CD4-positive, alpha-beta T cell (primary cell): ENCODE measurements at places on chromosomes 2 and 18. TPM values are rescaled to one million over a fixed set of nuclear protein-coding genes. Genes with fewer than 3 reads are reported as not detected.

The DES gene
- not detected for total RNA-seq

The RAB27B gene
- total RNA-seq: 2.5 TPM

The CDK15 gene
- total RNA-seq: not detected

The DNAJC5G gene
- total RNA-seq: not detected

The ZBTB7C gene
- total RNA-seq: not detected

The FHOD3 gene
- not detected for total RNA-seq

The IL1RN gene
- total RNA-seq: 0.31 TPM

The KATNAL2 gene
- total RNA-seq: 1.5 TPM

The DGUOK gene
- total RNA-seq: 32.0 TPM

The KIF1A gene
- not detected for total RNA-seq

The C1GALT1C1L gene
- total RNA-seq: not detected

The ANKRD62 gene
- total RNA-seq: not detected

DNA sequence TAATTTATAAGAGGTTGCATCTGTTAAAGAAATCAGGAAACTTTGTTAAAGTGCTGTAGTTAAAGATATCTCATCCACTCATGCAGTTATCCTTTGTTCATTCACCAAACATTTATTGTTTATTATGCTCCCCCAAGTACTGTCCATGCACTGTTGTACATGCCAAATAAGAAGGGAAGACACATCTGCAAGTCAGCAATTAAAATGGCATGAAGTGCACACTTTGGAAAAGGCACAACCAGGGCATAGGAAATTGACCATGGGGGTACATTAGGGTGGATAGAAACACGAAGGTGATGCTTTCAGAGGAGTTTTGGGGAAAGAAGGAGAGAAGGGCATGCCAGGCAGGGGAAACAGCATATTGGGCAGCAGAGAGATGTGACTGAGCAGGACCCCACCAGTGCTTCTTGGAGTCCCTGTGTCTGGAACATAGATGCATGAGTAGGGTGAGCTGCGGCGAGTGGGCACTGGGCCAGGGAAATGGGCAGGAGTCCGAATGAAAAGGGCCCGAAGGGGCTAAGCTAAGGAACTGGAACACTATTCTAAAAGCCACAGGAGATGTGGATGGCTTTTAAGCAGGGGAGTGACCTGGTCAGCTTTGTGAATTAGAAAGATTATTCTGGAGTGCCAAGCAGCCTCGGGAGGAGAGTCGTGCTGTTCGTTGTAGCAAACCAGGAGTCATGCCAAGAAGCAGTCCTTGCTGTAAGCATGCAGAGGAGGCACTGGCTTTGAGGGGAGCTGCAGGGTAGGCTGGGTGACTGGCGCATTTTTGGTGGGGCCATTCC lies 316.3 kb downstream of the AGPS start:
- H3K36me3 ChIP-seq: no peaks in the 10 kb centered on the region
- no peak for DNase-seq

DNA sequence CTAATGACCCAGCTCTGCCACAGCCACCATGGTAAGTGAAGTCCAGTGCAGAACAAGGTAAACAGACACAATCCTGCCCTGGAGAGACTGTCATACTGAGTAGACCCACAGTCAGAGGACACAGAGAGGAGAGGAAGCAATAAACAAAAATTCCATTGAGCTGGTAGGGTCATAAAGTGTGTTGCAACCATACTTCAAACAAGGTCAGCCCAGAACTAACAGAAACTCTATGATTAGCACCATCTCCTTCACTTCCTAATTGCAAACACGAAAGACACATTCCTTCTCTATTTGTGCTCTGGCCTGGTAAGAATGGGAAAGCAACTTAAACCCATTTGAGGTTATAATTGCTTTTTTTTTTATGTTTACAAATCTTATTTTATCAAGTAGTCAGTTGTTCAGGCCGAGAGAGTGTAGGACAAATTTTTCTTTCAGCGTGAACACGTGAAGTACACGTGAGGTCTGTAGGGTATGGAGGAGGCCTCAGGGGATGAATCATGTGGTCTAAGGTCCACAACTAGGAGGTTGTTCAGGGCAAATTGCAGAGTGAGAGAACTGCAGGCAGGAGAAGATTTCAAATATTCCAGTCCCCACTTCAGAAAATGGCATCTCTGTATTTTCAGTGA lies 71.4 kb upstream of the GLS start:
- DNase-seq: no peak
- H3K27ac ChIP-seq: no peak overlapping the region
- no peaks in the 10 kb centered on the region for H3K27me3 ChIP-seq
- H3K4me3 ChIP-seq: no peak overlapping the region
- no peaks in the 10 kb centered on the region for H3K36me3 ChIP-seq
- no peaks in the 10 kb centered on the region for H3K4me1 ChIP-seq

DNA sequence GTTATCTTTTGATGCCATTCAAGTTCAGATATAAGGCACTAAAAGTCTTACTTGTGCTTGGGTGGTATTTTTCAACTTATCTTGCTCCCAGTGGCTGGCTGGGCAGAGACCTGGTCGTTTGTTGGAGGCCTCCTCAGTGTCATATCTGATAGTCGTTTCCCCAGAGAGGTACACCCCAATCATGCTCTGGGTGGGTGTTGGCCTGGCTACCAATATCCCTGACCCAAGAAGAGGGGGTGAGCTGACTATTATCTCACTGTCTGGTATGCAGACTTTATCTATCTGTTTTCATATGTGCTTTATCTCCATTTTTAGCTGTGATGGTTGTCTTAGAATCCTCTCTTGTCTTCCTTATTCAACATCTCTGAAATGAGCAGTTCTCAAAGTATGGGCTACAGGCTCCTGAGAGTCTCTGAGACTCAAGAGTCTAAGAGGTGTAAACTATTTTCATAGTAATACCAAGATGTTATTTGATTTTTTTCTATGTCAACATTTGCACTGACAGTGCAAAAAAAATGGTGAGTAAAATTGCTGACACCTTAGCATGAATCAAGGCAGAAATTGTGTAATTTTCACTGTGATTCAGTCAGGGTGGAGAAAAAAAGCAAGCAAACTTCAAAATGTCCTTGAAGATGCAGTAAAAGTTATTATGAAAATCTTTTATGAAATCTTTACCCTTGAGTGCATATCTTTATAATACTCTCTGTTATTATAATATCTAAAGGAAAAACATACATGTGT lies 12.3 kb upstream of the PLEK start:
- H3K27me3 ChIP-seq: no peaks in the 10 kb centered on the region
- H3K27ac ChIP-seq: no peak overlapping the region
- no peaks in the 10 kb centered on the region for H3K36me3 ChIP-seq
- DNase-seq: no peak
- H3K4me1 ChIP-seq: no peaks in the 10 kb centered on the region

DNA sequence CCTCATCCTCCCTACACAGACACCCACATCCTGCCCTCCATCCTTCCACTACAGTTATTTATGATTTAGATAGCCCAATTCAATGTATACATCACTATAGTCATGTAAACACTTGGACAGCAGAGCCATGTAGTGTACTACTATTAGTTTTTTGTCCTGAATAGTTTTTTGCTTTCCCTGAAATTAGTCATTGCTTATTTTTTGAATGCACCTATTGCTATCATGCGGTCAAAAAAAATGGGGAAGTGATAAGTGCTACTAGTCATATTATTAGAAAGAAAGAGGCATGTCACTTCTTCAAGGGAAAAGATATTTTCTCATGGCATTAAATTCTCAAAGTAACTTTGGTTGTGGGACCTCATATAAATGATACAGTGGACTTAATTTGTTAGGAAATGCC lies 6.8 kb upstream of the GREB1 start:
- H3K4me3 ChIP-seq: no peak overlapping the region
- H3K27me3 ChIP-seq: peaks cover 10% of the 10 kb centered on the region
- H3K36me3 ChIP-seq: no peaks in the 10 kb centered on the region
- H3K4me1 ChIP-seq: no peaks in the 10 kb centered on the region
- DNase-seq: no peak

- peaks cover 5% of the 10 kb centered on the region for H3K27me3 ChIP-seq
- no peak overlapping the region for H3K4me3 ChIP-seq
- H3K4me1 ChIP-seq: no peaks in the 10 kb centered on the region
- H3K36me3 ChIP-seq: no peaks in the 10 kb centered on the region
Observed at GRCh38 chr2:106534471-106534870, 47.3 kb downstream of the CD8B2 start.

DNA sequence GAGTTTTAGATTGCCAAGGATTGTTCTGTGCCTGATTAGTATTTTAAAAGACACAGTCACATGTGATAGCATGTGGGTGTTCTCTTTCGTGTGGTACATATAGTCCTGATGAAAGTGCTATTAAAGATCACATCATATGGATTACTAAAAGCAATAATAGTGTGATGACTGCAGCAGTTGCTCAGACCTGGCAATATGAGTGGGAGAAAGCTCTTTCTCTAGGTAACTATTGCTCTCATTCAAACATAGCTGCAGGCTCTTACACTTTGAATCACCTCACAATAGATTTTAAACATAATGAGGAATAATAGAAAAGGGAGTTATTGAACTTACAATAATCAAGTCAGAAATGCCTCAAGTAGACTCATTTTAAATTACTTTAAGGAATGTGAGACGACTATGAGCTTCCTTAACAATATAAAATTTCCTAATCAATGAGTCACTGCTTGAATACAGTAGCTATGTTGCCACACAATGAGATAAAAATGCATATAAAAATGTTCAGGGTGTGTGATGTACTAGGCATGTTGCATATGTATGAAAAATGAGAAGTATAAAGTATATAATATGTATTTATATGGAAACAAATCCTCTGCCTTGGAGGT lies 452.1 kb downstream of the TMX3 start:
- no peak overlapping the region for H3K27ac ChIP-seq
- H3K4me1 ChIP-seq: no peaks in the 10 kb centered on the region
- H3K27me3 ChIP-seq: no peaks in the 10 kb centered on the region
- H3K4me3 ChIP-seq: no peak overlapping the region
- DNase-seq: no peak

GRCh38 chr2:219428469-219428868 lies 6.2 kb upstream of the SPEG start:
- no peak overlapping the region for H3K27ac ChIP-seq
- no peaks in the 10 kb centered on the region for H3K36me3 ChIP-seq
- peaks cover 4% of the 10 kb centered on the region for H3K27me3 ChIP-seq
- DNase-seq: no peak

DNA sequence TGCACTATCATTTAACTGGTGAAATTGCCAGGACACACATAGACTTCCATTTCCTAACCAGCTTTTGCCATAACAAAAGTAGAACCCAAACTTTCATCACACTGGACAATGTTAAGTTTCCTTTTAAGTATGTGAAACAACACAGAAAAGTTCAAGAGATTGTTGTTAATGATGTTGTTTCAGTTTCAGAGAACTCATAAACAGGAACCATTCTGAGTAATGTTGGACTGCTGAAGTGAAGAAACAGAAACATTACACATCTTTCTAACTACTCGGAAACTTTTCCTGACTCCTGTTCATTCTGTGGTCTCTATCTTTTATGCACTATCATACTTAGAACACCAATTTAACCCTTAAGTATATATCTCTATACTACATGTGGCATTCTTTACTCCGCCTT lies 179.2 kb downstream of the RIT2 start:
- H3K36me3 ChIP-seq: no peaks in the 10 kb centered on the region
- H3K27ac ChIP-seq: no peak overlapping the region
- H3K27me3 ChIP-seq: no peaks in the 10 kb centered on the region
- H3K4me3 ChIP-seq: no peak overlapping the region
- no peaks in the 10 kb centered on the region for H3K4me1 ChIP-seq

- H3K27ac ChIP-seq: no peak overlapping the region
- no peaks in the 10 kb centered on the region for H3K36me3 ChIP-seq
- H3K4me3 ChIP-seq: no peak overlapping the region
- DNase-seq: no peak
- H3K4me1 ChIP-seq: no peaks in the 10 kb centered on the region
Observed at GRCh38 chr18:848062-848861, 36.2 kb upstream of the YES1 start.

DNA sequence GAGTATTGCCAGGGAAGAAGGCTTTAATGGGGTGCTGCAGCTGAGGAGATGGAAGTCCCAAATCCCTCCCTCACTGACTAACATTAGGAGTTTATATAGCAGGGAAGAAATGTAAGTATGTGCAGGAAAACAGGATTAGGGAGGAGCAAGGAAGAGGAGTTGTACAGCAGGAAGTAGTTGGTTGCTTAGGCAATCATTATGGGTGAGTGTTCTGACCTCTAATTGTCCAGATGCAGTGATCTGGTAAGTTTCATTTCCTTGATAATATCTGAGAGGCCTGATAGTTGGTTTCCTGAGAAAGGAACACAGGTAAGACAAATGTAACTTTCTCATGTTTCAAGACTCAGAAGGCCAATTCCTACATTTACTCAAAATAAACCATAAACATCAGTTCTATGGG lies 331.9 kb upstream of the GULP1 start:
- no peaks in the 10 kb centered on the region for H3K36me3 ChIP-seq
- no peak for DNase-seq
- no peaks in the 10 kb centered on the region for H3K4me1 ChIP-seq
- H3K27ac ChIP-seq: no peak overlapping the region
- no peaks in the 10 kb centered on the region for H3K27me3 ChIP-seq

DNA sequence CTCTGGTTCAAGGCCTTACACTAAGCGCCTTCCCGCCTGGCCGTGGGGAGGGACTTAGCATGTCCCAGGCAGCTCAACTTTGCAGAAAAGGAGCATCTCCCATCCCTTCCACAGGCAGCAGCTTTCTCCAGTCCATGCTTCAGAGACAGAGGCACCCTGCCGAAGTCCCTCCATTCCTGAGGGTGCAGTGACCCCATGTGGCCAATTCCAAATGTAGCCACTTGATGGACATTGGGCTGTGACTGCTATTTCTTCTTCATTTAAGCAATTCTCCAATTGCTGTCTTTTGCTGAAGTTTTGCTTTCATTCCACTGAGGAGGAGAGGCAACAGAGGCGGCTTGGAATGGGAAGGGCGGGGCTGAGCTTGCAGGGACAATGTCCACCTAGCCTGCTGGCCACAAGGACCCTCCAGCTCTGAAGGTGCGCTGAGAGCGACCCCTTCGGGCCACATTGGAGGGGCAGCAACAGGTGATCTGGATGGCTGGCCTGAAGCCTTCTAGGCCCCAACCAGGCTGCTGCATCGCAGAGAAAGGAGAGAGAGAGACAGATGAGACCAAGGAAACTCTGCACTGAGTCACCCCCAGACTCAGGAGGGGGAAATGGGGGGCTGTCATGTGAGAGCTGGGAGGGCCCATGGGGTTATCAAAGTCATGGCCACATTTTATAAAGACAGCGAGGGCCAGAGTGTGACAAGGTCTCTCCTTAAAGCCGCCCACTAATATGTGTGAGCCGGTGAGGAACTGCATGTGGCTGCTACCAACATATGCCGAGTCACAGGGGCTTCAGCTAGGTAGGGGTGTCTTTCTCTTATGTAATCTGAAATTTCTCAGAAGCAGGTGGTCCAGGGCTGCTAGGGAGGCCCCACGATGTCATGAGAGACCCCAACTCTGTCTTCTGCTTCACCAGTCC lies 61.3 kb downstream of the LONRF2 start:
- no peak overlapping the region for H3K27ac ChIP-seq
- H3K36me3 ChIP-seq: no peaks in the 10 kb centered on the region
- H3K4me1 ChIP-seq: no peaks in the 10 kb centered on the region
- no peaks in the 10 kb centered on the region for H3K27me3 ChIP-seq
- DNase-seq: no peak
- no peak overlapping the region for H3K4me3 ChIP-seq

- H3K27me3 ChIP-seq: no peaks in the 10 kb centered on the region
- no peaks in the 10 kb centered on the region for H3K36me3 ChIP-seq
Observed at GRCh38 chr2:175442441-175442840, 260.9 kb upstream of the ATP5MC3 start.
